ENCODE measurements at places on chromosomes 13 and 19.

DNA sequence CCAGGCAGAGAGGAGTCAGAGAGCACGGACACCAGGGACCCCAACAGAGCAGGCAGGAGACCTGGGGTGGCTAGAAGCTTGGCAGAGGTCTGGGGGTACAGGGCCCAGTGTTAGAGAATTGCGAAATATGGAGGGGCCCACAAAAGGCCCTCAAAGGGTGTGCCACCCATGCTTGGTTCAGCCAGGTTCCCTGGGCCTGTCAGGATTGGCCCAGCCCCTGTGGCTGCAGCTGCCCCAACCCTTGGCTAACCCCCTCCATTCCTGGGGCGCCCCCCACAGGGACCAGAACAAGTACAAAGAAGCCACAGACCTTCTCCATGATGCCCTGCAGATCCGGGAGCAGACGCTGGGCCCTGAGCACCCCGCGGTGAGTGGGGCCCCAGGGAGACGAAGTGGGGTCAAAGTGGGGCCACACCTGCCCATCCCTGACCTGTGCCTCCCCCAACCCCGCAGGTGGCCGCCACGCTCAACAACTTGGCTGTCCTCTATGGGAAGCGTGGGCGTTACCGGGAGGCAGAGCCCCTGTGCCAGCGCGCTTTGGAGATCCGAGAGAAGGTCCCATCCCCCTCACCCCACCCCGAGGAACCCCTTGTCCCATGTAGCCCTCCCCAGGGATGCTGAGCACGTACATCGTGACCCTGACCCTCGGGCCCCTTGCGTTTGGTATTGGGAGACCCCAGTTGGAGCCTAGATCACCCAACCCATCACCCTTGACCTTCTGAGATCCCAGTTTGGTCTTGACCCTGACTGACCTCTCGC, 8.0 kb downstream of the KLC3 start:
- DNase-seq = no peak

DNA sequence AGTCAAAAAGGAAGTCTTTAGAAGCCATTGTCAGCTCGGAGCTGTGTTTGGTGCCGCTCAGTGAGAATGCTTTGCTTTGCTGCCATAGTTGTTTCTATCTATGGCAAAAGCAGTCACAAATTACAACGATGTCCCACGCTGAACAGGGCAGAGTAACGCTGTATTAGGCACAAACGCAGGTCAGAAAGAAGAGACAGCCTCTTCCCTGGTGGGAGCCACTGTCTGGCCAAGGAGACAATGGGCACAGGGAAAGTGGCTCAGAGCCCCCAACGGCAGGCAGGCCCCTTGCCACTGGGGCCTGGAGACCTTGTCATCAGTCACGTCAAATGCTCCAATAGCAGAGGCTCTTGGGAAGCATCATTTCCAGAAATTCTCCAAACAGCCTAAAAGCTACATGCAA, 244.2 kb downstream of the TEX29 start:
- DNase-seq = no peak

GRCh38 chr19:7729831-7730285, 2.1 kb downstream of the CLEC4G start:
- DNase-seq = no peak

GRCh38 chr19:54429545-54430227, 14.4 kb downstream of the TTYH1 start:
- DNase-seq = no peak

DNA sequence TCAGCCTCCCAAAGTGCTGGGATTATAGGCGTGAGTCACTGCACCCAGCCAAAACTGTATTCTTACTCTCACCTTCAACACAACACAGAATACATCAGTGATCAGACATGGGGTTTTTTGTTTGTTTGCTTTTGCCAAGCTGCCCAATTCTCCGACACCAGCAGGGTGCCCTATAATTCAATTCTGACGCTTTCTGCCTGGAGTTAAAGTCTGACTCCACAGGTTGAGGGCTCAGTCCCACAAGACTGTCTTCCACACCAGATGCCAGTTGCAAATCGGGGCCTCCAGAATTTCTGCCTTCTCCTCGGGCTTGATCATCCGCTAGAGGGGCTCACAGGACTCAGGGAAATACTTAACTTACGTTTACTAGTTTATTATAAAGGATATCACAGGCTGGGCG, 22.1 kb downstream of the FBN3 start:
- DNase-seq = no peak

DNA sequence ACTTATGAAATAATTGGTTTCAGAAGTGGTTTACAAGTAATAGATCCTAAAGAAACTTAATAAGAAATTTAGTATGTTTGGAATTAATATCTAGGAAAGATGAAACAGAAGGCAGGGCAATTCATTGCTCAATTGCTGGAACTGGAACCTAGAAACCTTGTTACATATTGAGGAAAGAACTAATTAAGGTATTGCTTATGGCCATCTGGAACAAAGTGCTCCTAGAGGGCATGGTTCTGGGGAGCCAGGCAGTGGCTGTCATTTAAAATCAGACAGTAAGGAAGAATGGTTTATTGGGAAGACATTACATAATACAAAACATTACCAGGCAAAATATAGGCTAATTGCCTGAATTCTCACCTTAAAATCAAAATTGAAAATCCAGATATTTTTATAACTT, 224.1 kb downstream of the SLITRK6 start:
- no peak for DNase-seq

- no peak for DNase-seq
Measured at GRCh38 chr13:31056644-31057271, 104.9 kb downstream of the HSPH1 start.
